ENCODE measurements at places on chromosomes 2 and 18. TPM values are rescaled to one million over a fixed set of nuclear protein-coding genes. Genes with fewer than 3 reads are reported as not detected.

The SLC8A1 gene
- total RNA-seq = 4.3 TPM

The SP5 gene
- not detected for total RNA-seq

The CYP26B1 gene
- 85.6 TPM for total RNA-seq

The SRD5A2 gene
- not detected for total RNA-seq

The OTOS gene
- total RNA-seq = not detected

The ST3GAL5 gene
- total RNA-seq = 0.33 TPM

The AAMP gene
- total RNA-seq = 113 TPM

The LOXHD1 gene
- not detected for total RNA-seq

The FSIP2 gene
- 2.6 TPM for total RNA-seq

The PRSS56 gene
- total RNA-seq = not detected

The HRH4 gene
- not detected for total RNA-seq

The TMEM247 gene
- not detected for total RNA-seq

The HTR2B gene
- under 0.01 TPM for total RNA-seq

The DNMT3A gene
- 35.9 TPM for total RNA-seq

The LIMS3 gene
- 1.7 TPM for total RNA-seq

The TLX2 gene
- total RNA-seq = not detected

The WNT6 gene
- 1.1 TPM for total RNA-seq

The SETBP1 gene
- total RNA-seq = 24.9 TPM

The ALLC gene
- not detected for total RNA-seq

The TANK gene
- total RNA-seq = 72.2 TPM

The ATP6V1B1 gene
- total RNA-seq = not detected

The MZT2A gene
- 153 TPM for total RNA-seq

The KCNJ3 gene
- not detected for total RNA-seq

The VAMP8 gene
- 73.0 TPM for total RNA-seq

The GATA6 gene
- 0.11 TPM for total RNA-seq

The TCF7L1 gene
- total RNA-seq = 0.33 TPM

The SPP2 gene
- total RNA-seq = not detected

The BMP10 gene
- not detected for total RNA-seq

All from placental epithelial cell (primary cell).